NCI-H460 (cell line): ENCODE measurements at places on chromosomes 3 and 15. TPM values are rescaled to one million over a fixed set of nuclear protein-coding genes. Genes with fewer than 3 reads are reported as not detected.

- no peak for DNase-seq
Observed at GRCh38 chr3:129358772-129359371, 69.6 kb downstream of the EFCAB12 start.

DNA sequence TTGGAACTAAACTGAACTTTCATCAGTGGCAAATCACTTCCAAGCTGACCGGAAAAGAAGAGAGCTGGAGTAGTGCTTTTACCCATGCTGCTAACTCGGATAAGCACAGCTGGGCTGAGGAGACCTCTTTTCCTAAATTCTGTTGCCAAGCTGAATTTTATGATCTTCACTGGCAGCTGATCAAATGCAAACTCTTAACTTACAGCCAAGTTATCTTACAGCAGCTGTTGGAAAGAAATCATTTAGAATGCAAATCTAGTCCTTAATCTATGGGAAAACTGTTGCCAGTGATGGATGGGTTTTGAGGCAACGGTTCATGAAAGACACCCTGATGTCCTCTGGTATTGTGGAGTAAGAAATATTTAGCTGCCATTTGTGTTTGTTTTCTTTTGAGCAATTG is 216.5 kb downstream of the ZNF385D start:
- DNase-seq, result no peak

DNA sequence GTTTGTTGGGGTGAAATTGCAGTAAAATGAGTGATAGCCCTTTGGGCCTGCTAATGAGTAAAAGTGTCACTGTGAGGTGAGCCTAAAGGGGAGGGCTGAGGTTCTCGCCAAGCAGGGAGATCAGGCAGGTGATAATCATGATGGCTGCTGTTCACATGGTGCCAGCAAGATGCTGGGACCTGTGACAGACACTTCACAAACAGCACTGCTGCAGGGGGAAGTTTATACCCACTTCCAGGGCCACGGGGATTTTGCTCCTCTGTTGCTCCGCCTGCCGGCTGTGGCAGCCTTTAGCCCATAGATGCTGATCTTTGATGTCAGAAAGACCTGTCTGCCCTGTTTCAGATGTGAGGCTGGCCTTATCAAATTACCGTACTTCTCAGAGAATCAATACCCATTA is 96.7 kb downstream of the SV2B start:
- DNase-seq, result no peak

CHST2 gene
- 0.40 and 0.49 TPM in 2 replicates for total RNA-seq
